ENCODE measurements at places on chromosomes 5 and 9. TPM values are rescaled to one million over a fixed set of nuclear protein-coding genes. Genes with fewer than 3 reads are reported as not detected.

CARTPT gene
- not detected for total RNA-seq

ECSCR gene
- 36.0 TPM for total RNA-seq

GRCh38 chr5:83487155-83487554 is 15.6 kb downstream of the VCAN start:
- no peak for DNase-seq

- DNase-seq, result peak; percentile 1
Measured at GRCh38 chr9:19788614-19789271, at the start of gene SLC24A2. Gene SLC24A2, minus strand, starts transcription at chr9:19789037.

DNA sequence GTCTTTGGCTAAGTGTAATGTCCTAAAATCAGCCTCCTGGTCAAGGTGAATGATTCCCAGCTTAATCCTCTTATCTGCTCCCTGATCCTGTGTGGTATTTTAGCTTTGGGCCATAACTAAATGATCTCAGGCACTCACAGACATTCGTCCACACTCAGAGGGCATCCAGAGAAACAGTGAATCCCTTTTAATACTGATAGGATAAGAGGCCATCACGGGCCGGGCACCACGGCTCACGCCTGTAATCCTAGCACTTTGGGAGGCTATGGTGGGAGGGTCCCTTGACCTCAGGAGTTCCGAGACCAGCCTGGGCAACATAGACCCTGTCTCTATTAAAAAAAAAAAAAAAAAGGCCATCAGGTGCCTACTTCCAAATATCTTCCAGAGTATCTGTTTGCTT is 6.3 kb downstream of the PDCL start:
- no peak for DNase-seq
